Activated CD8-positive, alpha-beta memory T cell treated with anti-CD3 and anti-CD28 coated beads, Interleukin-2, amount 10 ng/mL, durations not matched to agents 7 days and 5 days (primary cell): ENCODE measurements at places on chromosomes 6 and 20. TPM values are rescaled to one million over a fixed set of nuclear protein-coding genes. Genes with fewer than 3 reads are reported as not detected.
A peak's percentile ranks its signal among the peaks of the same experiment; 100 is the strongest.

Gene SPTLC3
- 1.2 TPM for total RNA-seq

Gene ISM1
- 0.12 TPM for total RNA-seq

Gene TGM3
- total RNA-seq: not detected

Gene PROKR2
- total RNA-seq: not detected

Gene DEK
- total RNA-seq: 209 TPM

Gene MUC21
- not detected for total RNA-seq

Gene SRSF12
- not detected for total RNA-seq

Gene KCNB1
- not detected for total RNA-seq

Gene ANKRD6
- total RNA-seq: 1.7 TPM

Gene GSTA3
- total RNA-seq: not detected

Gene WFDC5
- not detected for total RNA-seq

GRCh38 chr6:105136431-105137350 lies 43.1 kb downstream of the POPDC3 start:
- H3K4me3 ChIP-seq: peak overlapping the region; percentile 63
- H3K36me3 ChIP-seq: no peaks in the 10 kb centered on the region
- peaks cover 82% of the 10 kb centered on the region for H3K27me3 ChIP-seq
- peaks cover 9% of the 10 kb centered on the region for H3K4me1 ChIP-seq
- no peak overlapping the region for H3K27ac ChIP-seq

DNA sequence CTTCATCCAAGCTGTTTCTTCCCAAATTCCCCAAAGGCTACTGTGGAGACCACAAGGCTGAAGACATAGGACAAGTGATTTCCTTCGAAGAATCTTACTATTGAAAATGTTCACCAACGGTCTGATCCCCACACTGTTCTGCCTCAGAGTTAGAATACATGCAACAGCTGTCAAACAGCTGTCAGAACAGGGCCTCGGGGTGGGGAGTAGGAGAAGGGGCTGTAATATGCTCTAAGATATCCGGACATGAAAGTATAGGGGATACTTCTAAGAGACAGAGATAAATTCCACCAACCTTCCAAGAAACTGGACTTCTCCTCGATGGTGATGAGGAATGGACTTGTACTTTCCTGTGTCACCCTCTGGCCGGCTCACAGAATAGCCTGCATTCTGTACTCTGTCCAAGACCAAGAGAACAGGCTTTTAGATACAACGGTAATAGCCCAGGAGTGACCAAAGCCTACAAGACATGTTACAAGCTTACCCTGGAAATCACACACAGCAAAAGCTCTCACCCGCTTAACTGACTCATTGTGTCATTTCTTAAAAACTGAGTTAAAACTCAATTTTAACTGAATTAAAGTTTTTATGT lies 69.2 kb upstream of the PTGIS start:
- no peaks in the 10 kb centered on the region for H3K27me3 ChIP-seq
- H3K4me3 ChIP-seq: no peak overlapping the region
- peaks cover 24% of the 10 kb centered on the region for H3K4me1 ChIP-seq
- DNase-seq: no peak
- peaks cover 48% of the 10 kb centered on the region for H3K36me3 ChIP-seq

DNA sequence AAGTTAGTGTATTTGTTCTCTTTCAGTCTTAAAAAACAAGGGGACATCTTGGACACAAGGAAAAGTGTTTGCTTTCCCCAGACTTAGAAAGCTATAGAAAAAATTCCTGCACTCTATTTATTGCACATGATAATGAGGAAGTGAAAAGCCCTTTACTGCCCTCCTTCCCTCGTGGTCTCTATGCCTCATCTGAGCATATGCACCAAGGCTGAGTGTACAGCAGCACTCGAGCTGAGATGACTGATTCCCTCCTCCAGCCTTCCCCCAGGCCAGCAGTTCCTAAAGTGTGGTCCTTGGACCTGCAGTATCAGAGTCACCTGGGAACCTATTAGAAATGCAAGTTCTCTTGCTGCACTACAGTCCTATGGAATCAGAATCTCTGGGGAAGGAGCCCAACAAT lies 14.3 kb upstream of the LAMP5 start:
- H3K4me1 ChIP-seq: no peaks in the 10 kb centered on the region
- no peak for DNase-seq
- H3K27me3 ChIP-seq: no peaks in the 10 kb centered on the region
- no peaks in the 10 kb centered on the region for H3K36me3 ChIP-seq
- no peak overlapping the region for H3K27ac ChIP-seq

- H3K4me3 ChIP-seq: no peak overlapping the region
- H3K4me1 ChIP-seq: peaks cover 3% of the 10 kb centered on the region
Observed at GRCh38 chr6:3798055-3798919, 46.8 kb upstream of the PXDC1 start.

- H3K36me3 ChIP-seq: peaks cover 22% of the 10 kb centered on the region
- peak overlapping the region; percentile 92 for H3K4me3 ChIP-seq
- H3K27me3 ChIP-seq: no peaks in the 10 kb centered on the region
- no peak for DNase-seq
- peaks cover 54% of the 10 kb centered on the region for H3K4me1 ChIP-seq
Observed at GRCh38 chr6:129709196-129709768, 695 bp downstream of the ARHGAP18 start.

DNA sequence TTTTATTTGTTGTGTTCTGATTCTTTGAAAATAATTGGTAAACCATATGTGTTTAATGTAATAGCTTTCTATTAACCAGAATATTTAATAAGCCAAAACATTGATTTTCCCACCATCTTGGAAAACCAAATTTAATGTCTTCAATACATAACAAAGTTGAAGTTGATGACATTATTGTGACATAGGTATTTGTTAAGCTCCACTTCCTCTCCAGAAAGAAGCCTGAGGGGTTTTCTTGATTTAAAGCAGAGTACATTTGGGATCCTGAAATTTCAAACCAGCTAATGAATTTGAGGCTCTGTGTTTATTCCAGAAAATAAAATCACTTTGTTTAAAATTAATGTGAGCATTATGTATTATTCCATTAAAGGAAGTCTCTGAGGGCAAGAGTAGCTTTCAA lies 106.3 kb downstream of the PERP start:
- peaks cover 3% of the 10 kb centered on the region for H3K27me3 ChIP-seq
- H3K4me1 ChIP-seq: peaks cover 9% of the 10 kb centered on the region
- no peak overlapping the region for H3K4me3 ChIP-seq

DNA sequence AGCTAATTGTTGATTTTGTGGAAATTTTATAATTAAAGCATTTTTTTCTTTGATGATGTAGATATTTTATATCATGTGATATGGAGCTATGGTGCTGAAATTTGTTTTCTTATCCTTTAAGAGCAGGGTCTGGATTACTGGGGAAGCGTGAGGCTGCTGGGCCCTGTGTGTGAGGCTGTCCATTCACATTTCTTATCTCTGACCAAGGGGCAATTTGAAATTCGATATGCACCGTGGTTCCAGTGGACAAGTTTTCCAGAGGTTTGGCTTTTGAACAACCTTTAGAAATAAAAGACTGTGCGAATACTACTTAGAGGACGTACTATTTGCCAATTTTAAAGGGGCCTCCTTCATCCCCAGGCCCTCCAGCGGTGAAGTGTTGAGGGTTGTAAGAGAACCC lies 3.7 kb downstream of the ERMARD start:
- H3K4me3 ChIP-seq: no peak overlapping the region
- peaks cover 18% of the 10 kb centered on the region for H3K4me1 ChIP-seq
- no peaks in the 10 kb centered on the region for H3K27me3 ChIP-seq
- DNase-seq: no peak

GRCh38 chr20:32465092-32465900 lies 107.2 kb downstream of the ASXL1 start:
- H3K36me3 ChIP-seq: no peaks in the 10 kb centered on the region
- no peak overlapping the region for H3K27ac ChIP-seq
- H3K4me3 ChIP-seq: no peak overlapping the region
- no peaks in the 10 kb centered on the region for H3K27me3 ChIP-seq
- H3K4me1 ChIP-seq: no peaks in the 10 kb centered on the region

GRCh38 chr6:127483399-127484055 lies 24.3 kb upstream of the KIAA0408 start:
- no peak for DNase-seq
- peaks cover 36% of the 10 kb centered on the region for H3K4me1 ChIP-seq
- peak overlapping the region; percentile 61 for H3K4me3 ChIP-seq
- H3K27me3 ChIP-seq: no peaks in the 10 kb centered on the region
- peak overlapping the region; percentile 88 for H3K27ac ChIP-seq

DNA sequence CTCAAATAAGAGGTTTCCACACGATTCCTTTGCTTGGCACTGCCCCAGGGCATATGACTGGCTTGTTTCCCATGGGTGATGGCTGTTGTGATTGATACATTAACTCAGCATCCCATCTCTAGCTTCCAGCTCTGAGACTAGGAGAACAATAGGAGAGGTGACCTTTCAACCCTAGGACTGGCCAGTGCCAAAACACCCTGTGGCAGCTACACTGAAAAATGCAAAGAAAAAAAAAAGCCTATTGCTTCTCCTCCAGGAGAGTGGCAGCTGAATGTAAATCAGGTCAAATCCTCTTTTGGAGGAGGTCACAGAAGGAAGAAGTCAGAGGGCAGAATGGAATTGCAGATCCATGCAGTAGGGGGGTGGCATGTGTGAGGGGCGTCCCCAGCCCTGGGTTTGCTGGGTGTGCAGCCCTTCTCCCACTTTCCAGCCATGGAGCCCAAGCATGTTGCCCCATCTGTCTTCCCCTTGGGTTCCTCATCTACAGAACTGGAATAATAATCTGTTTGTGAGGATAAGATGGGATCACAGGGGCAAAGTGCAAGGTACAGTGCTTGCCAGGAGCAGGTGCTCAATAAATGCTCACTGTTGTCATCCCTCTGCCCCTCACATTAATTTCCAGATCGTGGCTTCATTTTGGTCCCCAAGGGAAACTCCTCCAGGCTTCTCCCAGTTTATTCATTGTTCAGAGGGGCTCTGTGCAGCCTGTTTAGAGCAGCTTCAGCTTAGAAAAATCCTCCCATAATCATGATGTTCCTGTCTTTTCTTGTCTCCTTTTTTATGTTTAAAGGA lies 245.0 kb upstream of the RIN2 start:
- H3K27ac ChIP-seq: no peak overlapping the region
- no peak overlapping the region for H3K4me3 ChIP-seq
- no peaks in the 10 kb centered on the region for H3K4me1 ChIP-seq
- no peaks in the 10 kb centered on the region for H3K27me3 ChIP-seq

DNA sequence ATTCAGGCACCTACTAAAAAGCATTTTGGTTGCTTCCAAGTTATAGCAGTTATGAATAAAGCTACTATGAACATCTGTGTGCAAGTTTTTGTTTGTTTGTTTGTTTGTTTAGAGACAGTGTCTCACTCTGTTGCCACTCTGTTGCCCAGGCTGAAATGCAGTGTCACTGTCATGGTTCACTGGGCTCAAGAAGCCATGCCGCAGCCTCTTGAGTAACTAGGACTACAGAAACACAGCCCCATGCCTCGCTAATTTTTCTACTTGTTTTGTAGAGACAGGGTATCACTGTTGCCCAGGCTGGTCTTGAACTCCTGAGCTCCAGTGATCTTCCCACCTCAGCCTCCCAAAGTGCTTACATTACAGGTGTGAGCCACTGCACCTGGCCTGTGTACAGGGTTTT lies 795.9 kb downstream of the EPHA7 start:
- no peak for DNase-seq
- H3K4me3 ChIP-seq: no peak overlapping the region
- H3K4me1 ChIP-seq: no peaks in the 10 kb centered on the region
- no peaks in the 10 kb centered on the region for H3K36me3 ChIP-seq

DNA sequence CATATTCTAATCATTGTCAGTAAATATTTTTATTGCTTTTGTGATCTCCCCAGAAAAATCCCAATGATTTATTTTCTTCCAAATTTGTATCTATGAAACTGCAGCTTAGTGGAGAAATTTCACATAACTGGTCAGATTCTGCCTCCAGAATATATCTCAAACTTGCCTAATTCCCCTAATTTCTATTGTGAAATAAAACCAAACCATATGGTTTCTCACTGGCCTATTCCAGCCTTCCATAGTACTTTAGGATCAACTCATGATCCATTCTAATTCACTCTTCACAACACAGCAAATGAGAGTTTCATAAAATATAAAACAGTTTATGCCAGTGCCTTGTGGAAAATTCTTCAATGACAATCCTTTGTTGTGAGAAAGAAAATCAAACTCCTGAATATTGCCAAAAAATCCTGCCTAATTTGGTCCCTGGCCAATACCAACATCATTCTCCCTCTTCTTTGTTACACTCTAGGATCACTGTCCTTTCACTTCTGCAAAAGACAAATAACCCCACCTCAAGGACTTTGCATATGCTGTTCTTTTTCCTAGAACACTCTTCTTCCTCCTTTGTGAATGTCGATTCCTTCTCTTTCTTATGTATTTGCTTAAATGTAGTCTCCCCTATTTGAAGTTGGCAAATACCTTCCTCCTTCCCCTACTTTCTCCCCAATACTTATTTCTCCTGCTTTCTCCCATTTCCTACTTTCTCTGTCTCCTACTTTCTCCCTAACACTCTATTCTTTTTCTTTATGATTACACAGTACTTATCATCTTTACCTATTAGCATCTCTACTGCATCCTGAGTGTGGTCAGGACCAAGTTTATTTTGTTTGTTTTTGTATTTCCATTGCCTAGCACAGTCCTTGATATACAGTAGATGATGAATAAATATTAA lies 587.5 kb downstream of the RFPL4B start:
- no peaks in the 10 kb centered on the region for H3K27me3 ChIP-seq
- no peak overlapping the region for H3K27ac ChIP-seq
- no peak for DNase-seq
- no peaks in the 10 kb centered on the region for H3K4me1 ChIP-seq

DNA sequence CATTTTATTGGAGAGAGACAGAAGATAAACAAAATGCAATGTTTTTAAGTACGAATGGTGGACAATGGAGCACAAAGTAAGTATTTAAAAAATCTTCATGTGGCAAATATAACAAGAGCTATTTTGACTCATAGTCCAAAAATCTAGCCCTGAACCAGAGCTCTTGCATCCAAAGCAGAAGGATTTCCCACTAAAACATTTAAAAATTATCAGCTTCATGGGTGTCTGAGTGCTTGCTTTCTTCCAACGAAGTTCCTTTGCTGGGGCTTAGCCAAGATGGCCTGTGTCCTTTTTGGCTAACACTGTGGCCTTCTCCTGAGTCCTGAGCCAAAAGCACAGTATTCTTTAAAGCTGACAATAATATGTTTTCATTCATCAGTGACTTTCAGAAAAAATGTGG lies 161.7 kb downstream of the RIMS1 start:
- no peak overlapping the region for H3K4me3 ChIP-seq
- no peaks in the 10 kb centered on the region for H3K4me1 ChIP-seq
- DNase-seq: no peak
- no peaks in the 10 kb centered on the region for H3K36me3 ChIP-seq

GRCh38 chr6:13261464-13261994 lies 66.8 kb downstream of the TBC1D7 start:
- H3K36me3 ChIP-seq: peaks cover 2% of the 10 kb centered on the region
- no peak overlapping the region for H3K4me3 ChIP-seq
- no peak overlapping the region for H3K27ac ChIP-seq
- no peaks in the 10 kb centered on the region for H3K27me3 ChIP-seq
- peaks cover 3% of the 10 kb centered on the region for H3K4me1 ChIP-seq

DNA sequence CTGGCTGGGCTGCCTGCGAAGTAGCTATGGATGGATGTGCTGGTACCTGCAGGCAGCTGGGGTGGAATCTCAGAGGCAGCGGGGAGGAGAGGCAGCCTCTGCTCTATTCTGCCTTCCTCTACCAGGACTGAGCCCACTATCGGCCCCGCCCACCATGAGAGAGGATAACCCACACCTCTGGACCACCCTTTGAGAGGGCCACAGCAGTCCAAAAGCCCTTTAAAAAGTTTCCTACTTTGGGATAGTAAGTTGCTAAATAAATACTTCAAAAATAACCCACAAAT lies 36.1 kb downstream of the EZR start:
- H3K36me3 ChIP-seq: peaks cover 78% of the 10 kb centered on the region
- H3K27me3 ChIP-seq: no peaks in the 10 kb centered on the region
- H3K4me1 ChIP-seq: peaks cover 27% of the 10 kb centered on the region
- H3K27ac ChIP-seq: no peak overlapping the region
- no peak overlapping the region for H3K4me3 ChIP-seq
- DNase-seq: no peak
